ENCODE measurements at places on chromosomes 12 and 14.
A peak's percentile ranks its signal among the peaks of the same experiment; 100 is the strongest.

DNA sequence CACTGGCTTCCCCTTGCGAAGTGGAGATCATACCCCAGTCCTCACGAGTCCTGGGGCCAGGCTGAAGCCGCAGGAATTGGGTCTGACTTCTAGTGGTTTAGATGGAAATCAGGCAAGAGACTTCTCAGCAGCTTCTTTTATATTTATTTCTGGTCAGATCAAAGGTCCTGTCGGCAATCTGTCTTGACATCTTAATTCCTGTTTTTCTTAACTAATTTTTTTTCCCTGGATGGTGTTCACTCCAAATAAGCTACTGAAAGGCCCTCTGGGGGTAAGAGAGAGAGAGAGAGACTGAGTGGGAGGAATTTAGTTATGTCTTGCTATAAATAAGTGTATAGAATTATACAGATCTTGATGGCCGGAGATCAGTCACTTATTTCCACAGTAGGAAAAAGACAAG, 698.7 kb upstream of the TBX3 start:
- no peak for DNase-seq

- peak; percentile 30 for DNase-seq
Measured at GRCh38 chr12:4849115-4849541, 60.6 kb upstream of the KCNA1 start.

DNA sequence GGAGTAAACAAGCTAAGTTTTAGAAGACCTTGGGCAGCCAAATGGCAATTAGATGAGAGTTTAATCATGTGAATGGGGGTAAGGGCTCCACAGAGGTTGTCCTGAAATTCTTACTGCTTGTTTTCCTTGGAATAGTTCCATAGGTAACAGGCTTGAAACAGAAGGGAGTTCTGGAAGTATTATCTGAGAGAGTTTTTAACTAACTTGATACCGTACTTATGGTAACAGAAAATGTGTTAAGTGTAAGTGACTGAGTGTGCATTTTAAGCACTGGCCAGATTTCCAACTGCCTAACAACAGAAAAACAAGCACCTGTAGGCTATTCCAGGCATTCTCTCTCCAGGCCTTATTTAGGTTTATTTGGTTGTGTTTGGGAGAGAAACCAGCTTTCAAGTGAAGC, 414.6 kb upstream of the PDE3A start:
- no peak for DNase-seq

DNA sequence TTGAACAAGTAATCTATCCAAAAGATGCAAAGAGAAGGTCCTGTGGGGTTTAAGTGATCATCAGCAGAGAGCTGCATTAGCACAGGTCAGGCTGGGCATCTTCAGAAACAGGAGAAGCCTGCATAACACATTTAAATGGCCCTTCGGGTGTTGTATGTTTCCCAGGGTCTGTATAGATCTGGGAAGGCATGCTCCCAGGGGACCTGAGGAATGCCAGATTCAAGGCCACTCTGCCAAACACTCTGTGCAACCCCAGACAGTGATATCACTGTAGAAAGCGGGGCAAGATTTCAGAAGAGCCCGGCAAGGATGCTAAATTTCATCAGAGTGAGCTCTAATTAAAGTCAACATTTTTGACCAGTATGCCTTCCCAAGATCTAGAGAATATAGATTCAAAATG, 92.9 kb downstream of the ARMH4 start:
- no peak for DNase-seq

- no peak for DNase-seq
Measured at GRCh38 chr12:89977405-89978085, 268.9 kb upstream of the ATP2B1 start.

DNA sequence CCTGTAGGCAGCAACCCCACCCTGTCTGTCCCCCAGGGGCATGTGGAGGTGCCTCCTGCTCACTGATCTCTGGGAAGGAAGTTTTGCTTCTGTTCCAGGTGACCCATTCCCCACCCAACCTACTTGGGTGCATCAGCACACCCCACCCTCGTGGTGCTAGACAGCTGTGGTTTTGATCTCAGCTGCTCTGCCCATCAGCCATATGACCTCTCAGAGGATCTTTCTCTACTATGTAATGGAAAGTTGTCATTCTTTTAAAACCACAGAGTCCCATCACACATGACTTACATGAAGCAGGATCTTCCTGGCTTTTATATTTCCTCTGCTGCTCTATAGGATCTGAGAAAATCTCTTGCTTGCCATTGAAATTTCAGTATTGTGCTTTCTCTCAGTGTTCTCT, 13.5 kb upstream of the KRT82 start:
- DNase-seq = peak; percentile 11

DNA sequence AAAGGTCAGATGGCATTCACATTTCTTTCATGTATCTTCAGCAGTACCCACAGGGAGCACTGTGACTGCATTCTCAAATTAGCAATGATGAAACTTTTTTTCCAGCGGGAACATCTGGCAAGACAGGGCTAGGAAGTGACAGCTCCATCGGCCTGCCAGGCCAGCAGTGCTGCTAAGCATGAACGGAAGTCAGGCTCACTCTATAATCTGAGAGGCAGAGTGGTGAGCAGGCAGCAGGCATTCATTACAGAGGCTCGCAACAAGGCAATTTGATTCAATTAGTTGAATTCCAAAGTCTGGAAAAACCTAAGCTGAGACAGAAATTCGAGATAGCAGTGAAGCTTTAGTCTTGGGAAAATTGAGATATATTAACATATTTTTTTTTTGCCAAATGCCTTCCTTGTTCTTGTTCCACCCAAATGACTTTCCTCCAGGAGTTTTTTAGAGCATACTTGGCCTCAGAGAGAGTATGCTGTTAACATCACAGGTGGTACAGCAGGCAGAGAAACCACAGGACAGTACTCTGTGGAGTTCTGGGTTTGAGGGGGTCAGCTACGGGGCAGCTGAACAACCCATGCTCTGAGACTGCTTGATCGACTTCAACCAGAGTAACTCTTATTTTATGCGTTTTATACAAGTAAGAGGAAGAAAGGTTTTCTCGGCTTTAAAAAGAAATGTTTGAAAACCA, 414.9 kb downstream of the APAF1 start:
- DNase-seq = no peak

DNA sequence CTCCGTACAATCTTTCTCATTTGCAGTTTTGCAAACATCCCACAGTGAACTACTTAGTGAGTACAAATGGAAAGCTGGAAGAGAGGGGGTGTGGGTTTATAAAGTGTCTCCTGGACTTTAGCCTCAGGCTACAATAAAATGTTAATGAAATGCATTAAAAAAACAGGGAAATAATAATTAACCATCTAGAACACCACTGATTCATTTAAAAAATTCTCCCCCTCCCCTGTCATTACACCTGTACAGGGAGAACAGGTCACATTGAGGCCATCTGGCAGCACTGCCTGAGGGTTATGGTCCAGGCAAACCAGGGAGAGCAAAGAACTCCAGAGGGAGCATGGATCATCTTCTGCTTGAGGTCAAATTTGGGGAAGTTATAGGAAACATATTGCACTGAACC, 96.3 kb downstream of the TSPAN8 start:
- no peak for DNase-seq

DNA sequence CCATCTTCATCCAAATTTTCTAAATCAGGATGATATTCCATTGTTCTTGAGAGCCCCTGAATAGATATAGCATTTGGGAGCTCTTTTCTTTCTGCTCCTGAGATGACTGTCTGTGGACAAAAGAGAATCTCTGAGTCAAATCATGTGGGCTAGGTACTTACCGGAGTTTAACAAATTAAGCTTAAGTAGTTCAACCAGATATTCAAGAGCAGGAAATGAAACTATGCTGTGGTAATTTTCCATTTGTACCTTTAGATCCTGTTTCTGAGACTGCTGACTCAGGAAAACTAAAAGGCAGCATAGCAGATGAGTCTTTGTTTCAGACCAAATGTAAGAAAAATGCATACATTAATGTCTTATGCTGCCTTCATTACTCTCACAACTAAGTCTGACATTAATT, at the start of gene CLEC7A:
Gene CLEC7A, minus strand, starts transcription at position 158 of the 400 bp plus-strand sequence. Its CDS starts 117 bp downstream, at position 41.
- DNase-seq = no peak

DNA sequence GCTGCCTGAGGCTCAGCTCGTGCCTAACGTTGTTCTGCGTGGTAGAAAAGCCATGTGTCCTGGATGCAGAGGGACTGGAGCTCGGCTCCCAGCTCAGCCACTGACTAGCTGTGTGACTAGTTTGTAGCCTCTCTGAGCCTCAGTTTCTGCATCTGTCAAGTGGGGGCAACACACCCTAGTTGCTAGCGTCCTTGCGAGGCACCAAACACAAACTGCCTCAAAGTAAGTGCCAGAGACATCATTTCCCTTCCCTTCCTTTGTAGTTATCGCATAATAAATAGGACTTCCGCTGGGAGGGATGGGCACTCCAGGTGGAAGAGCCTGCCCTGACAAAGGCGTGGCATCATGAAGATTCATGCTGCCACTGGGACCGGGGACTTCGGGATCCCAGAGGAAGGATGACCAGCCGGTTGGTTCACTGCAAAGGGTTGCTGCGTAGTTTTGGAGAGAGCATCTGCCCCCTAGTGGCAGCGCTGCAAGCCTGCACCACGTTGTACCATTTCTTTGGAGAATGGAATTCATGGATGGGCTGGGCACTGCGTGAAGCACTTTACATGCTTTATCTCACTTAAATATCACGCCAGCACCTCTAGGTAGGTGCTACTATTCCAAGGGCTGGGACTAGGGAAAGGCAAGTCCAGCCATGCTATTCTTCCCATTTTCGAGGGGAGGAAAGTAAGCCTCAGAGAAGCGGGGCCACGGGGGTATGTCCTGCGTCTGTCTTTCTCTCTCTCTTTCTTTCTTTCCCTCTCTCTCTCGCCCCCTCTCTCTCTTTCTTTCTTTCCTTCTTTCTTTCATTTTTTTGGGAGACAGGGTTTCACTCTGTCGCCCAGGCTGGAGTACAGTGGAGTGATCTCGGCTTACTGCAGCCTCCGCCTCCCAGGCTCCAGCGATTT, 4.6 kb downstream of the CCDC197 start:
- peak; percentile 53 for DNase-seq

Data from iris pigment epithelial cell (primary cell).